ENCODE measurements at places on chromosomes 3 and 15.

- DNase-seq, result no peak
Observed at GRCh38 chr3:143203848-143204247, 84.3 kb downstream of the CHST2 start.

GRCh38 chr15:71788646-71789579, 21.4 kb upstream of the NR2E3 start:
- DNase-seq, result no peak

DNA sequence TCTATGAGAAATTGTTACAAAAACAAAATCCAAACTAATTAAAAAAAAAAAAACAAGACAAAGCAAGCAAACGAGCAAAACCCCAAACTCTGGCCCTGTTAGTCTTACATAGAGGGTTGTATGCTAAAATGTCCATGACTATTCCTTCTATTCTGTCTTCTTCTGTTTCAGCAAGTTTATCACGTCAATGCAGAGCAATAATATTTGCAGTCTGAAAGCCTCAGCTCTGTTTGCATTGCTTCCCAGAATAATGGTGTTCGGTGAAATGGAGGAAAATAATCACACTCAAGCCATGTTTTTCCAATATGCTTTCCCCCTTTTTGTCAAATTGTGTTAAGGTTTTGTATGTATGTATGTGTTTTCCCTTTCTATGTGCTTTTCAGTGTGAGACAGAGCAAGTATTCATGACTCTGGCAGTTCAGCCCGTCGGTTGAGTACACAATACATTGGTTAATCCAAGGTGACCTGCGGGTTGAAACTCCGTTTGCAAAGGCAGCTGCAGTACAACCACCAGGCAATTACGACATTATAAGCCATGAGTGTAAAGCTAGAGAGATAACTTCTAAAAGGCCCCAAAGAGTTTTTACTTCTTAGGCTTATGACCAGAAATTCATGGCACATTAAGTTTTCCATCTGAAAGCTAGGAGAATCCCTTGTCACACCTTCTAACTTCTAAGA, 34.9 kb upstream of the MAGI1 start:
- no peak for DNase-seq

DNA sequence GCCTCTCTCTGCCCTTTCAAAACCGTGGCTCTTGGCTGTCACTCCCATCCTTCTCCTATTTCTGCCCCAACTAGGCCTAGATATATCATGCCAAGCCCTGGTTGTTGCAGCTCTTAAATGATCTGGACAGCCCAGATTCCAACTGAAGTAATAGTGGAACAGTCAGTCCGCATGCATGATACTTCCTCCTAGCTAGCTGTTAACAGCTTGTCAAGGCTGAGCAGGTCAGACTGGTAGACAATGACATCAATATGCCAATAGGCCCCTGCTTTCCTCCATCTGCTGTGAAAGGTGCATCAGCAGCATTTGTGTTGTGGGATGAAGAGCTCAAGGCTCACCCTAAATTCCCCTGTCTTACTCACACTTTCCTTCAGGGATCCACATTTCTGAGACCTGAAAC, 527.7 kb upstream of the TGFBR2 start:
- DNase-seq, result no peak

- no peak for DNase-seq
Observed at GRCh38 chr3:64650096-64650622, 37.6 kb downstream of the ADAMTS9 start.

GRCh38 chr15:34890424-34890823, 79.1 kb downstream of the AQR start:
- DNase-seq, result no peak

- DNase-seq, result no peak
Observed at GRCh38 chr15:64544450-64544849, 84.1 kb downstream of the ZNF609 start.

GRCh38 chr15:70916531-70916930, 23.9 kb downstream of the LRRC49 start:
- no peak for DNase-seq

DNA sequence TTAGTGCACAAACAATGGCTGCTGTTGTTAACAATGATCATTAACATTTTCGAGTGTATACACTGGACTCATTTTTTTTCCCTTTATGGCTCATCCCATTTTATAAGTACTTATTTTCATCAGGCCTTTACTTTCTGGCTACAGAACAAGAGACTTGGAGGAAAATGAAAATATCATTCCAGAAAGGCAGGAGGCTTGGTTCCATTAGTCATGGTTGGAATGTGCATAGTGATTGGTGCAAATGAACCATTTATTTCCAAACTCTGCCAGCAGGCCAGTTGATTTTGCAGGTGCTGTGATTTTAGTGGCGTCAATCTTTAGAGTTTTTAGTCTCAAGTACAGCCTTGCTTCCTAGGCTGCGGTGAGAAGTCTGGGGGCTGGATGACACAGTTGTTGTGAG, 151.8 kb downstream of the ITPR1 start:
- DNase-seq, result no peak

- peak; percentile 51 for DNase-seq
Observed at GRCh38 chr3:160754371-160754854, 1.6 kb upstream of the PPM1L start.

DNA sequence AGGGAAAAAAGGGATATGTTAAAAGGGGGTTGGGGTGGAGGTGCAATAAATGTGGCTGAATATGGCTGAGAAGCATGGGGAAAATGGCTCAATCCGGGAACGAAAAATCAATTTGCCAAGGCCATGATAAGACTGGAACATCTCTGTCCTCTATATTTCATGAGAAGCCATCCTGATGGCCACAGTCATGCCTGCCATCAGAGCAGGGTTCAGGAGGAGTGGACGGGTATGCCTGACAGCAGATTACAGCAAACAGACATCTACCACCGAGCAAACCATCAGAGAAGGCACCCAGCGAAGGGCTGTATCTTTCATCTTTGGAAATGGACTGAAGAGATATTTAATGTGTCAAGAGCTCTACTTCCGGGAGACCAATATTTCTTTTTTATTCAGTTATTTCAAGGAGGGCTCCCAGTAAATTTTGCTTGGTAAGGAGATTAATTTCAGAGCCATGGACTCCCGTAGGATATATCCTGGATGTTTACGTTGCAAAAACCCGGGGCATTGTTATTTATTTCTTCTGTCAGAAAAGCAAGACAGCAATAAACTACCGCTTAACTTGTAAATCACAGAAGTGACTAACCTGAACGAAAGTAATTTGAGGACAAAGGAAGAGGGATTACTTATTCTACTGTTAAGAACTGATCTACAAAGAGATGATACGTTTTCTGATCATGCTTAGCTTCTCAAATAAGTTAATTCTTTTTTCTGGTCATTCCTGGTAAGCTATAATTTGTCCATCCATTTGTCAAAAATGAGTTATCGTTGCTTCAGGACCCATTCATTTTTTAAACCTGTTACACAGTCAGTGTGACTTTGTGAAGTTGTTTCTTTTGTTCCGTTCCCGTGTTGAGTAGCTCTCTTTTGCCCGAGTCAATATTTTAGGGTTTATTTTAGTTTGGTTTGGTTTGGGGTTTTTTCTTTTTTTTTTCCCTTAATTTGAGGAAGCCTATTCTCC, 80.6 kb upstream of the CHD2 start:
- DNase-seq, result peak; percentile 54

- no peak for DNase-seq
Observed at GRCh38 chr3:153338487-153338886, 176.5 kb downstream of the RAP2B start.

DNA sequence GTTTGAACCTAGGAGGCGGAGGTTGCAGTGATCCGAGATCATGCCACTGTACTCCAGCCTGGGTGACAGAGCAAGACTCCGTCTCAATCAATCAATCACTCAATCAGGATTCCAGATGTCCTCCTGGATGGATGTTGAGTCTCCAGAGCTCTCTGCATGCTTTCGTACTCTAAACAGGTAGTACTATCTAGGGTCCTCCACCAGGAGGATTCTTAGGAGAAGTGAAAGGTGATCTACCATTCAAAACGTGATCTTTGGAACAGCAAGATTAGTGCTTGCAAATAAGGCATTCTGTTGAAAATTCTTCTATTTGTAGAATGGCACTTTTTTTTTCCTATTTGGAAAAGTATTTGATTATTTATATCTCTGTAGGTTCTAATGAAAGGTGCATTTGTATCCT, 34.3 kb downstream of the CNOT10 start:
- no peak for DNase-seq

DNA sequence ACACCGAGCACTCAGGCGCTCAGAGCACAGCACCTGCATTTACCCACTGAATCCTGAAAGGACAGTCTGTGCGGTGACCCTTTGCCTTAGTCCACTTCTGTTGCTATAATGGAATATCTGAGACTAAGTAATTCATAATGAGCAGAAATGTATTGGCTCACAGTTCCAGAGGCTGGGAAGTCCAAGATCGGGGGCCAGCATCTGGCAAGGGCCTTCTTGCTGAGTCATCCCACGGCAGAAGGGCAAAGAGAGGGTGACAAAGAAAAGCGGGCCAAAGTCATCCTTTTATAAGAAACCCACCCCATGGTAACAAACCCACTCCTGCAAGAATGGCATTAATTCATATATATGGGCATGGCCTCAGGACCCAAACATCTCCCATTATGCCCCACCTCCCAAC, 27.7 kb downstream of the POC1A start:
- no peak for DNase-seq

GRCh38 chr3:39181408-39182335, 10.7 kb downstream of the XIRP1 start:
- no peak for DNase-seq

GRCh38 chr15:59801649-59802048, 112.5 kb upstream of the BNIP2 start:
- DNase-seq, result no peak

DNA sequence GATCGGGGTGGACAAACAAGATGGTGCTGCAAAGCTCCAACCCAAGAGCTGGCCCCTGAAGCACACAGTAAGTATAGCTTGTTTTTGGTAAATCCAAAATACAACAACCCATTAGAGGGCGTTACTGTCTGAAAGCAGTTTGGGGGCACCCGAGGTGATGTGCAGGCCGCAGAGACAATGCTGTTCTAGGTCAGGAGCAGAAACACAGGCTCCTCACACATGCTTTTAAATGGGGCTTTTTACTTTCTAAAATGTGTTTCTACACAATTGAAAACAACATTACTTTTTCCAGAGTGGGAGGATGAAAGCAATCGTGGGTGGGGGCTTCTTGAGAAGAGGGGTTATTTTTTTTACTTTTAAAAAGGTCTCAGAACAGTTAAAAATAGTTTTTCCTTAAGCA, 1029.3 kb upstream of the CFAP20DC start:
- no peak for DNase-seq

DNA sequence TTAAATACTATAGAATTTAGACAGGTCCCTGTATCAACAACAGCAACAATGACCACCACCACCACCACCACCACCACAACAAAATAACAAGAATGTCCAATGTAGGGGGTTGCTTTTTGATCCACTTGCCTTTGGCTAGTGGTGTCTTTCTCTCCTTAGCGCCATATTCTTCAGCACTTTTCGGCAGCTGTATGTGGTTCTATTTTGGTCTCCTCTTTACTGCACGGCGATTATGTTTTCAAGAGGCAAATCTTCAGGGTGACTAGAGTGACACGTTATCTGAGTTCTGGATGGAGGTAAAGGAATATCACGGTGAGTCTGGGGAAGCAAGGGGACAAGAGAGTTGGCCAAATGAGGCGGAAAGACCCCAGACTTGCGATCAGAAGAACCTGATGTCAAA, 56.1 kb downstream of the ST6GAL1 start:
- DNase-seq, result no peak

- DNase-seq, result no peak
Observed at GRCh38 chr3:127193341-127193740, 410 bp downstream of the PRR23E start.

DNA sequence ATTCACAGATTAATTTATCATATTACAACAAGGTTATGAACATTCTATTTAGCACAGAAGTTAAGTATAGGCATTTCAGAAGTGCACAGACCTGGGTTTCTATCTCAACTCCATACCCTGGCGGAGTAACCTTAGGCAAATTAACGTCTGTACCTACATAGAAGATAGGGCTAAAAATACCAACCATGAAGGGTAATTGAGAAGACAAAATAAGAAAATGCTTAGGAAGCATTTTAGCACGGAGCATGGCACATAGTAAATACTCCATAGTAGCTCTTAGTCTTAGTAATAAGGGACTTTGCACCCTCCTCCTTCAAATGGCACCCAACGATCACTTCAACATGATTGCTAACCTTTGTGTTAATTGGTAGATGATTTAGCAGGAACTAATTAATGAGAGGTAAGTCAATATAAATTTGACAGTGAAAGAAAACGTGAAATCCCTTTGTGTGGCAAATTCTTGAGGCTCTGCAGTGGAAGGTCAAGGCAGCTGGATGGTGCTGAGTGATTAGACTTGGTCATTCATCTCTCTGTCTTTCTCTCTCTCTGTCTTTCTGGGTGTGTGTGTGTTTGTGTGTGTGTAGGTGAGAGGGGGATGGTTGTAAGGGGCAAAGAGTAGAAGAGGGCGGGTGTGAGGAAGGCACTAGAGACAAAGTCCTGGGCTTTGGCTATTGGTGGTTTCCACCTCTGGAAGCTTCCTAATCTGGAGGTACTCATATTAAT, 131.1 kb upstream of the PHLDB2 start:
- DNase-seq, result no peak

GRCh38 chr3:190197346-190197763, 76.7 kb upstream of the P3H2 start:
- no peak for DNase-seq

- DNase-seq, result no peak
Observed at GRCh38 chr3:39276746-39277145, 3.1 kb downstream of the CX3CR1 start.

- no peak for DNase-seq
Observed at GRCh38 chr3:12824299-12824698, 17.1 kb downstream of the RPL32 start.

All from DMS79 treated with DMSO at 0.1 percent for 48 hours (cell line).